ENCODE measurements at places on chromosomes 2 and 18. TPM values are rescaled to one million over a fixed set of nuclear protein-coding genes. Genes with fewer than 3 reads are reported as not detected.

GRCh38 chr18:9796935-9797549 is 88.7 kb upstream of the TXNDC2 start:
- H3K4me3 ChIP-seq, result no peak overlapping the region
- no peak for DNase-seq
- H3K4me1 ChIP-seq, result peaks cover under 1% of the 10 kb centered on the region
- no peaks in the 10 kb centered on the region for H3K27me3 ChIP-seq
- no peak overlapping the region for H3K27ac ChIP-seq
- no peaks in the 10 kb centered on the region for H3K36me3 ChIP-seq

DNA sequence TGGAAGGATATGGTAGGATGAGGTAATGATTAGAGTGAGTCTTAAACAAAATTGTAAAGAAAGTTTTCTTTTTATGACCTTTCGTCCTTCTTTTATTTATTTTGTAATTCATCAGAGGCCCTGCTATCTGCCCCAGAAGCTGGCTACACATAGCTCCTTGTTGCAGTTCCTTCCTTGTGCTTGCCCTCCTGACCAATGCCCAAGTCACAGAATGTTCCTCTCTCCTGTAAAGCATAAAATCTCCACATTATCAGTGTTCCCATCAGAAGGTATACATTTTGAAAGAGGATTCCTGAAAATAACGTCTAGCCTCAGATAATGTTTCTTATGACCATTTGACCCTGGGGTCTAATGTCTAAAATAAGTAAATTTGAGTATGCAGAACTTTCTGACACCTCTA is 78.3 kb downstream of the RND3 start:
- no peak for DNase-seq
- no peaks in the 10 kb centered on the region for H3K36me3 ChIP-seq
- H3K27ac ChIP-seq, result no peak overlapping the region
- H3K4me1 ChIP-seq, result no peaks in the 10 kb centered on the region

DNA sequence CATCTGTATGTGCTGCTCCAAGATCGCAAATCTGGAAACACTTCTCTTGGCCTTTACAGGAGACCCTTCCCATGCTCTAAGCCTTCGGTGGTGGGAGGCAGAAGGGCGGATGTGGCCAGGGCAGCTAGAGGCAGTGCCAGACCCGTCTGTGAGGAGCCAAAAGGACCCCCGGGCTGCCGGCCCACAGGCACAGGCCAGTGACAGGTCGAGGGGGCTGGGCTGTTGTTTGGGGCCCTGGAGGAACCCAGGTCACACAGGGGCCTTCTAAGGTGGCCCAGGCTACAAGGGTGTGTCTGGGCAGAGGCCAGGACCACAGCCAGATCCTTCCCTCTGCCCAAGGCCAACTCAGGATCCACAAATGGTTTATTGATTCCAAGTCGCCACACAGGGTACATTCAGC is 49.4 kb downstream of the SLC66A2 start:
- no peak overlapping the region for H3K4me3 ChIP-seq
- H3K36me3 ChIP-seq, result no peaks in the 10 kb centered on the region
- DNase-seq, result no peak
- no peaks in the 10 kb centered on the region for H3K4me1 ChIP-seq

DNA sequence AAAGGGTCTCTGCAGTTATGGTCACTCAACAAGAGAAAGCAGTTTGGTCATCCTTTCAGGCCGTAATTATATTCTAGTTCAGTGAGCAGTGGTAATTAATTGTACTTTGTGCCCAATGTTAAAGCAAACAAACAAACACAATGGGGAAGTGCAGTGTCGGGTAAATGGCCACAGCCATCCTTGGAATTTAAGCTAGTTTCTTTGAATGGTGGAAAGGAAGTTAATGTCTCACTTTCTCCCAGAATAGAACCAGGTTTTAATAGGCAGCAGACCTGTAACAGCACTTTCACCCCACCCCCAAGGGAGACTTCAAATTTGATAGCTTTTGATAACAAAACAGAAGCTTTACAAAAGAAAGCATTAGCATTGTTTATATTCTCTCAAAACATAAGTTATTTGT is 20.0 kb upstream of the ITGAV start:
- DNase-seq, result no peak
- H3K36me3 ChIP-seq, result no peaks in the 10 kb centered on the region
- no peaks in the 10 kb centered on the region for H3K27me3 ChIP-seq
- H3K27ac ChIP-seq, result no peak overlapping the region
- no peaks in the 10 kb centered on the region for H3K4me1 ChIP-seq
- H3K4me3 ChIP-seq, result no peak overlapping the region

DNA sequence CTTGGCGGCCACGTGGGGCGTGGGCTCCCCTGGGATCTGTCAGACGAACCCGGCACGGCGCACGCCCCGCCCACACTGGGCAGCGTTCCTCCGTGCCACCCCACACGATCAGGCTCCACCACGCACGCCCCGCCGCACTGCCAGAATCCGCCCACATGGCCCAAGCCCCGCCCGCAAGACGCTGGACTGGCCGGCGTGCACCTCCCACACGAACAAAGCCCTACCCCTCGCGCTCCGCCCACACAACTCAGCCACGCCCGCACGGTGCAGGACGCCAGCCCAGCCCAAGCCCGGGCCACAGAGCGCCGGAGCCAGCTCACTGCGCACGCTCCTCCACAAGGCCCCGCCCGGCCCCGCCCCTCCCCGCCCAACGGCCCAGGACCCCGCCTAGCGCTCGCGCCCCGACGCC is 555 bp downstream of the TMEM18 start:
- no peak overlapping the region for H3K27ac ChIP-seq
- H3K4me1 ChIP-seq, result no peaks in the 10 kb centered on the region
- peak; percentile 100 for DNase-seq
- no peaks in the 10 kb centered on the region for H3K36me3 ChIP-seq

- no peaks in the 10 kb centered on the region for H3K27me3 ChIP-seq
- no peaks in the 10 kb centered on the region for H3K4me1 ChIP-seq
- no peak overlapping the region for H3K4me3 ChIP-seq
Measured at GRCh38 chr2:60818272-60818671, 62.2 kb downstream of the PAPOLG start.

DNA sequence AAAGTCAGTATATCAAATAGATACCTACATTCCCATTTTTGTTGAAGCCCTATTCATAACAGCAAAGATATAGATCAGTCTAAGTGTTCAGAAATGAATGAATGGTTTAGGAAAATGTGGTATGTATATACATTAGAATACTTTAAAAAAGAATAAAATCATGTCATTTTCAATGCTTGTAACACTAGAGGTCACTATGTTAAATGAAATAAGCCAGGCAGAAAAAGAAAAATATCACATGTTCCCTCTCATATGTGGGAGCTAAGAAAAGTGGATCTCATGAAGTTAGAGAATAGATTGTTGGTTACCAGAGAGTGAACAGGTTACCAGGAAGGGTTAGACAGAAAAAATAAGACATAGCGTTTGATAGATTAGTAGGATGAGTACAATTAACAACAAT is 1111.0 kb upstream of the SLC39A10 start:
- H3K36me3 ChIP-seq, result no peaks in the 10 kb centered on the region
- H3K4me1 ChIP-seq, result no peaks in the 10 kb centered on the region
- DNase-seq, result no peak
- H3K27me3 ChIP-seq, result no peaks in the 10 kb centered on the region
- H3K27ac ChIP-seq, result no peak overlapping the region

GRCh38 chr18:53991805-53992204 is 232.7 kb downstream of the MBD2 start:
- no peak overlapping the region for H3K4me3 ChIP-seq
- H3K36me3 ChIP-seq, result no peaks in the 10 kb centered on the region
- H3K27ac ChIP-seq, result no peak overlapping the region
- DNase-seq, result no peak
- H3K4me1 ChIP-seq, result no peaks in the 10 kb centered on the region

- H3K27me3 ChIP-seq, result no peaks in the 10 kb centered on the region
- no peak overlapping the region for H3K27ac ChIP-seq
Measured at GRCh38 chr2:39050109-39050508, 70.7 kb downstream of the SOS1 start.

DNA sequence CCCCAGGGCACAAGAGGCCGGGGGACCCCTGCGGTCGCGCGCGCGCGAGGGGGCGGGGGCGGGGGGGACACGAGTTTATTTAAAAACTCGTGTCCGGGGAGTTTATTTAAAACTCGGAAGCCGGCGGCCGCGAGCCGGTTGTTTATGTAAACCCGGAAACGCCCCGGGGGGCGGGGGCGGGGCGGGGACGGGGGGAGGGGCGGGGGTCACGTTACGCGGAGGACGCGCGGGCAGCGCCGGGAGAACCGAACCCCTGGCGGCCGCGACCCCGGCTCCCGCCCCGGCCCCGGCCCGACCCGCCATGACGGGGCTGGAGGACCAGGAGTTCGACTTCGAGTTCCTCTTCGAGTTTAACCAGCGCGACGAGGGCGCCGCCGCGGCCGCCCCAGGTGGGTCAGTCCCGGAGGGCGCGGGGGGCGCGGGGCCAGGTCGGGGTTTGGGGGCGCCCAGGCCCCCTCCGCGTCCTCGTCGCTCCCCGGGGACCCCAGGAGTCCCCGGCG is 4.4 kb downstream of the NFATC1 start:
- no peak overlapping the region for H3K27ac ChIP-seq
- H3K4me3 ChIP-seq, result peak overlapping the region; percentile 68
- no peaks in the 10 kb centered on the region for H3K27me3 ChIP-seq
- H3K36me3 ChIP-seq, result no peaks in the 10 kb centered on the region
- H3K4me1 ChIP-seq, result no peaks in the 10 kb centered on the region

- no peaks in the 10 kb centered on the region for H3K4me1 ChIP-seq
- no peaks in the 10 kb centered on the region for H3K36me3 ChIP-seq
- H3K4me3 ChIP-seq, result no peak overlapping the region
- DNase-seq, result no peak
- H3K27me3 ChIP-seq, result no peaks in the 10 kb centered on the region
Measured at GRCh38 chr18:32257084-32257785, 67.4 kb downstream of the MEP1B start.

- no peak overlapping the region for H3K27ac ChIP-seq
- H3K27me3 ChIP-seq, result no peaks in the 10 kb centered on the region
- no peaks in the 10 kb centered on the region for H3K36me3 ChIP-seq
- no peak for DNase-seq
Measured at GRCh38 chr2:15714609-15715008, 122.9 kb downstream of the DDX1 start.

DNA sequence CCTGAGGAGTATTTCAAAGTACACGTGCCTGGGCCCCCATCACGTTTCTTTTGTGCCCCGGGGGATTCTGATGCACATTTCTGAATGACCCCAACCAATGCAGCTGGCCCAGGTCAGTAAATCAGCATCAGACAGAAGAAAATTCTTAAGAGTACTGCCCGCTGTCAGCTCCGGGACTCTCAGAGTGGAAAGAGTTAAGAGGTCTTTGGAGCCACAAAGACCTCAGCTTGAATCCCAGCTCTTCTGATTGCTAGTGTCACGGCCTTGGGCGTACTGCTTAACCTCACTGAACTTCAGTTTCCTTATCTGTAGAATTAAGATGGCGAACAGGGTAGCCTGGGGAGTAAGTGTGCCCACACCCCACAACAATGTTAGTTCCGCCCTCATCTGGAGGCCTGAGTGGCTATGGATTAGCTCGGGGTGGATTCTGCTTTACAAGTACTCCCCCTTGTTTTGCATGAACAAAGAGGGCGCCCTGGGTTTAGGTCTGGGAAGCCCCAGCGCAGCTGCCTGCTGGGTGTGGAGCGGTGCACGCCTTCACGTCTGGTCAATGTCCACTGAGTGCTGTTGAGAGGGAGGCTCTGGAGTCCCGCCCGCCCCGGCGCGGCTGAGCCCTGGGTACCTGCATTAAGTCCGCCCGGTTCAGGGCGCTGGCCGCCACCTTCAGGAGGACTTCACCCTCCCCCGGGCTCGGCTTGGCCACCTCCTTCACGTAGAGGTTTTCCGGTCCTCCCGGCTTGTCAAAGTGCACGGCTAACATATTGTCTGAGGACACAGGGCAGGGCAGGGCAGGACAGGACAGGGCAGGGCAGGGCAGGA is 858 bp downstream of the TP53I3 start:
- H3K4me1 ChIP-seq, result no peaks in the 10 kb centered on the region
- peak overlapping the region; percentile 46 for H3K27ac ChIP-seq
- H3K4me3 ChIP-seq, result peak overlapping the region; percentile 0
- DNase-seq, result no peak

MDH1B gene
- total RNA-seq, result 0.93 TPM

PLEKHH2 gene
- 25.4 TPM for total RNA-seq

ZFAND2B gene
- total RNA-seq, result 40.7 TPM

SCYGR4 gene
- not detected for total RNA-seq

SCN2A gene
- 0.81 TPM for total RNA-seq

KRTCAP3 gene
- 1.8 TPM for total RNA-seq
